ENCODE measurements at places on chromosomes 11 and 22.

GRCh38 chr22:47294576-47294975 is 532.1 kb downstream of the TBC1D22A start:
- no peak for DNase-seq

DNA sequence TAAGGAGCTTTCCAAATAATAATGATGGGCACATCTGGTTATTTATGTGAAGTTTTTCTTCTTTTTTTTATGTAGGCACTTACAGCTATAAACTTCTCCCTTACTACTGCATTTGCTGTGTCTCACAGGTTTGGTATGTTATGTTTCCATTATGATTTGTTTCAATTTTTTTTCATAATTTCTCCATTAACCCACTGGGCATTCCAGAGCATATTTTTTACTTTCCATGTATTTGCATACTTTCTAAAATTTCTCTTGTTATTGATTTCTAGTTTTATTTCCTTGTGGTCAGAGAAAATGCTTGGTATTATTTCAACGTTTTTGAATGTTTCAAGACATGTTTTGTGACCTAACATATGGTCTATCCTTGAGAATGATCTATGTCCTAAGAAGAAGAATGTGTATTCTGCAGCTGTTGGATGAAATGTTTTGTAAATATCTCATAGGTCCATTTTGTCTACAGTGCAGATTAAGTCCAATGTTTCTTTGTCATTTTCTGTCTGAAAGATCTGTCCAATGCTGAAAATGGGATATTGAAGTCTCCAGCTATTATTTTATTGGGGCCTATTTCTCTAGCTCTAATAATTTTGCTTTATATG is 362.1 kb downstream of the DDX10 start:
- no peak for DNase-seq

DNA sequence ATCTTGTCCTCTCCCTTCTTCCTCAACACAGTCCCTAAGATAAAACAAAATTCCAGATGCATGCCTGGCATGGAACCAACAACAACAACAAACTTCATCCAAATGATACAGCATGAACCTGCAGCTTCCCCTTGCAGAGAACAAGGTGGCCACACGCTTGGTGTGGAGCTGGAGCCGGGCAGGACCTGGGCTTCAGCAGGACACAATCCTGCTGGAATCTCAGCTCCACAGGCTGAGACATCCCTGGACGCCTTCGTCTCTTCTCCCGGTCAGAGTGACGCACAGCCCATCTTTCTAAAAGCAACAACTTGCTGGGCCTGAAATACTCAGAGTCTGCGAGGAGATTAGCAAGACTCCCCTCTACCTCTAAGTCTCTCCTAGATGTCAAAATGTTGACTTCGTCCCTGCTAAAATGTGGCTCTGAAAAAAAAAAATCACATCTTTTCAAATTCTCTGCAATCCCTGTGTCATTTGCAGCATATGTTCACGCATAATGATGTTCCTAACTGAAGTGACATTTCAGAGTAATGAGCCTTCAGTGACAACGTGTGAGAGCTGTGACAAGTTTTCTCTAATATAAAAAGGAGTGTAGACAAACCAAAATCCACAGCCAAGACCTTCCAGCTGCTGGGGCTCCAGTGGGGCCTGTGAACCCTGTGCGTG is 1232.3 kb downstream of the TBC1D22A start:
- DNase-seq, result no peak

GRCh38 chr22:40204321-40205116 is 26.8 kb downstream of the TNRC6B start:
- no peak for DNase-seq

GRCh38 chr11:6224421-6224820 is 10.0 kb downstream of the FHIP1B start:
- no peak for DNase-seq

DNA sequence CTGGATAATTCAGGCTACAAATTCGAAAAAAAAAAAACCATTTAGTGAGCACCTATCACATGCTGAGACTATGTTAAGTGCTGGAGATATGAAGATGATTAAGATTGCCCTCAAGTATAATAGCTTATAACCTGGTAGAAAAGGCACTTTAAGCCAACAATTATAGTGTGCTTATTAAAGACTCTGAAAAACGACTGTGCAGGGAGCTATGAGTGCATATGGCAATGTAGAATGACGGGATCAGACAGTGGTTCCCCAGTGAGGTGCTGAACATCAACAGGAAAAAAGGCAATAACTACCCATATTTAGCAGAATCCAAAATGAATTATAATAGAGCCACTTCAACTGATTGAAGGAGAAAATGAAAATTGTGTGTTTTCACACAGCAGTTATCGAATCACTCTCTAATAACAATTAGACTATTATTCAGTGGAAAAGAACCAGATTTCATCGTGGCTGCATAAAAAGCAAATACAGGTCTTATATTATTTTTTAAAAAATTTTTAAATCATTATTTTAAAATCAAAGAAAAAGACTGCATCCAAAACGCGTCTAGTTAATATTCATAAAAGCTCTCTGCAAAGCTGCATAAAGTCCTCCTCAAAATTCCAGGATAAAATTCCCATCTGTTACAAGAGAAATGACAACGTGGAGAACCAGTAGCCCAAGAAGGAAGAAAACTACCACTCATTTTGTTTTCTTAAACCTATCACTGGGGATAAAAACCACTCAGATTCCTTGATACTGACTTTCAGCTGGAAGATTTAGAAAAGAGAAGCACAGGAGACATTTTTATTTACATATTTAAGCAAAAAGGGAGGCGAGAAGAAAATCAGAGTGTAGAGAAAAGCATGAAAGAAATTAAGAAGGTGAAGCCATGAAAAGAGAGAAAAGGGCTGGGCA is 1.1 kb downstream of the MTMR2 start:
- no peak for DNase-seq

DNA sequence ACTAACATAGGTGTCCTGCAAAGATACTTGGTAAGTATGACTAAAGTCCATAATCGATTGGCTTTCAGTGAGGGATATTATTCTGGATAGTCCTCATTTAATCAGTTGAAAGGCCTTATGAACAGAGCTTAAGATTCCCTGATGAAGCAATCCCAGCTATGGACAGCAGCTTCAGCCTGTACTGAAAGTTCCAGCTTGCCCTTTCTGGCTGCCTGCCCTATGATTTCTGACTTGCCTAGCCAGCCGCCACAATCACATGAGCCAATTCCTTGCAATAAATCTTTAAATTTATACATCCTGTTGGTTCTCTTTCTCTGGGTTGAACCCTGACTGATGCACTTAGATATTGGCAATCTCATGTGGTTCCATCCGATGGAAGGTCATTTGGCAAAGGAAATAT is 759.0 kb upstream of the API5 start:
- no peak for DNase-seq

Measured in urothelium cell line (cell line).